ENCODE measurements at places on chromosomes 5 and 9. TPM values are rescaled to one million over a fixed set of nuclear protein-coding genes. Genes with fewer than 3 reads are reported as not detected.
A peak's percentile ranks its signal among the peaks of the same experiment; 100 is the strongest.

CDKN2B-AS1 gene
- total RNA-seq = 2.4 TPM

ZNF483 gene
- 1.8 TPM for total RNA-seq

HMCN2 gene
- 0.24 TPM for total RNA-seq

ZNF883 gene
- not detected for total RNA-seq

GTF3C5 gene
- 65.6 TPM for total RNA-seq

PIK3R1 gene
- 27.5 TPM for total RNA-seq

WDR31 gene
- 0.62 TPM for total RNA-seq

COMMD10 gene
- 27.0 TPM for total RNA-seq

DENND1A gene
- 15.7 TPM for total RNA-seq

EIF4E1B gene
- not detected for total RNA-seq

GRCh38 chr9:114905170-114905940 lies 25.0 kb downstream of the TNFSF8 start:
- peaks cover 23% of the 10 kb centered on the region for H3K4me1 ChIP-seq
- H3K27ac ChIP-seq = no peak overlapping the region

- H3K4me1 ChIP-seq = peaks cover 28% of the 10 kb centered on the region
- no peaks in the 10 kb centered on the region for H3K27me3 ChIP-seq
- H3K4me3 ChIP-seq = no peak overlapping the region
- peak; percentile 50 for DNase-seq
- H3K36me3 ChIP-seq = no peaks in the 10 kb centered on the region
- H3K27ac ChIP-seq = no peak overlapping the region
Observed at GRCh38 chr5:84032324-84032723, 311.7 kb upstream of the HAPLN1 start.

GRCh38 chr5:136020383-136021015 lies 8.3 kb upstream of the TGFBI start:
- peak; percentile 25 for DNase-seq
- no peak overlapping the region for H3K27ac ChIP-seq
- H3K36me3 ChIP-seq = no peaks in the 10 kb centered on the region
- H3K4me1 ChIP-seq = peaks cover 19% of the 10 kb centered on the region
- H3K4me3 ChIP-seq = no peak overlapping the region

GRCh38 chr5:80960531-80961375 lies 590 bp downstream of the RASGRF2 start:
- peak; percentile 25 for DNase-seq
- H3K27ac ChIP-seq = no peak overlapping the region
- peaks cover 35% of the 10 kb centered on the region for H3K4me1 ChIP-seq
- H3K4me3 ChIP-seq = peak overlapping the region; percentile 49
- H3K36me3 ChIP-seq = no peaks in the 10 kb centered on the region
- peaks cover 17% of the 10 kb centered on the region for H3K27me3 ChIP-seq

- no peaks in the 10 kb centered on the region for H3K36me3 ChIP-seq
- no peak overlapping the region for H3K27ac ChIP-seq
- H3K4me3 ChIP-seq = no peak overlapping the region
- no peaks in the 10 kb centered on the region for H3K4me1 ChIP-seq
- no peak for DNase-seq
- H3K27me3 ChIP-seq = peaks cover 20% of the 10 kb centered on the region
Observed at GRCh38 chr9:89579741-89580385, 24.9 kb upstream of the GADD45G start.

GRCh38 chr5:173235499-173236394 lies 741 bp upstream of the NKX2-5 start:
- no peak overlapping the region for H3K27ac ChIP-seq
- no peak overlapping the region for H3K4me3 ChIP-seq
- H3K27me3 ChIP-seq = peaks cover 89% of the 10 kb centered on the region
- no peaks in the 10 kb centered on the region for H3K36me3 ChIP-seq

DNA sequence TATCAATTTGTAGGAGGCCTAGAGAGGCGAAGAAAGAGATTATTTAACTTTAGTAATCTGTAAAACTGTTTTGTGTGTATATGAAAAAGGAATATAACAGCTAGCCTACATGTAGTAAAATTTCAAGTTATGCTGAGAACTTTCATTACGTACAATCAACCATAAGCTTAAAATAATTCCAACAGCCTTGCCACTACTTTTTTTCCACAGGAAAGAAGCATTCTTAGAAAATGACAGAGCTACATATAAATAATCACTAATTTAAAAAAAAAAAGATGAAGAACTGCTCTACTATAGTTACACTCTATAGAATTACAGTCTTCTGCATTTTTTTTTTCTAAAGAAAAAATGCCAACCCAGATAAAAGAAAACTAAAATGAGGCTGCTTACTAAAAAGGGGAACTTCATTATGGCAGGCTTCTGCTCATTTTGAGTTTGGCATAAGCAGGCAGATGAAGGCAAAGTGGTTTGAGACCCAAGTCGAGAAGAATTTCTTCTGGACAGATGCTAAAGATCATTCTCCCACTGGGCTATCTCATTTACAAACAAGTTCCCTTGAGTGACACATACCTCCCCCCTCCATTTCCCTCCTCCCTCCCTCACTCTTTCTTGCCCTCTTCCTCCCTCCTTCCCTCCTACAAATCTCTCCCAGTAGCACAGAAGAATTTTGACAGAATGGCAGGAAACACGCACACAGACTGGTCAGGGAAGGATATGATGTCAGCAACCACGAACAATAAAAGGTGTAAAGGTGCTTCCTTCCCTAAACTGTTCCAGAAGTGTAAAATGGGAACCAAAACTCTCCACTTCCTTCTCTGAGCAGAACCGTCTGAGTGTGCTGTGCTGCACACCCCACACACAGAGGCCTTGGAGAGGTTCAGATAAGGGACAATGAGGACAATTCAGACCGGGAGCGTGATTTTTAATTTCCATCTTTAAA lies 56.1 kb downstream of the MEF2C start:
- DNase-seq = peak; percentile 99
- peaks cover 64% of the 10 kb centered on the region for H3K4me1 ChIP-seq
- H3K36me3 ChIP-seq = no peaks in the 10 kb centered on the region
- no peaks in the 10 kb centered on the region for H3K27me3 ChIP-seq

GRCh38 chr9:112341730-112342129 lies 8.3 kb upstream of the PTBP3 start:
- H3K4me3 ChIP-seq = no peak overlapping the region
- H3K27ac ChIP-seq = peak overlapping the region; percentile 6
- no peak for DNase-seq
- peaks cover 9% of the 10 kb centered on the region for H3K4me1 ChIP-seq
- H3K27me3 ChIP-seq = no peaks in the 10 kb centered on the region

GRCh38 chr9:125466411-125466810 lies 204.8 kb downstream of the GAPVD1 start:
- no peak for DNase-seq
- H3K27me3 ChIP-seq = no peaks in the 10 kb centered on the region
- no peaks in the 10 kb centered on the region for H3K36me3 ChIP-seq
- no peak overlapping the region for H3K27ac ChIP-seq

- no peak overlapping the region for H3K4me3 ChIP-seq
- no peaks in the 10 kb centered on the region for H3K27me3 ChIP-seq
- no peak overlapping the region for H3K27ac ChIP-seq
- H3K36me3 ChIP-seq = no peaks in the 10 kb centered on the region
- H3K4me1 ChIP-seq = no peaks in the 10 kb centered on the region
Observed at GRCh38 chr9:136292591-136293448, 11.1 kb downstream of the CCDC187 start.

- H3K36me3 ChIP-seq = no peaks in the 10 kb centered on the region
- peaks cover 17% of the 10 kb centered on the region for H3K4me1 ChIP-seq
- no peaks in the 10 kb centered on the region for H3K27me3 ChIP-seq
- no peak overlapping the region for H3K27ac ChIP-seq
Observed at GRCh38 chr5:132105688-132106087, 32.1 kb downstream of the CSF2 start.

- H3K36me3 ChIP-seq = no peaks in the 10 kb centered on the region
- no peak overlapping the region for H3K4me3 ChIP-seq
- no peak overlapping the region for H3K27ac ChIP-seq
- H3K27me3 ChIP-seq = no peaks in the 10 kb centered on the region
- H3K4me1 ChIP-seq = no peaks in the 10 kb centered on the region
Observed at GRCh38 chr5:168168978-168169698, 122.3 kb upstream of the WWC1 start.

DNA sequence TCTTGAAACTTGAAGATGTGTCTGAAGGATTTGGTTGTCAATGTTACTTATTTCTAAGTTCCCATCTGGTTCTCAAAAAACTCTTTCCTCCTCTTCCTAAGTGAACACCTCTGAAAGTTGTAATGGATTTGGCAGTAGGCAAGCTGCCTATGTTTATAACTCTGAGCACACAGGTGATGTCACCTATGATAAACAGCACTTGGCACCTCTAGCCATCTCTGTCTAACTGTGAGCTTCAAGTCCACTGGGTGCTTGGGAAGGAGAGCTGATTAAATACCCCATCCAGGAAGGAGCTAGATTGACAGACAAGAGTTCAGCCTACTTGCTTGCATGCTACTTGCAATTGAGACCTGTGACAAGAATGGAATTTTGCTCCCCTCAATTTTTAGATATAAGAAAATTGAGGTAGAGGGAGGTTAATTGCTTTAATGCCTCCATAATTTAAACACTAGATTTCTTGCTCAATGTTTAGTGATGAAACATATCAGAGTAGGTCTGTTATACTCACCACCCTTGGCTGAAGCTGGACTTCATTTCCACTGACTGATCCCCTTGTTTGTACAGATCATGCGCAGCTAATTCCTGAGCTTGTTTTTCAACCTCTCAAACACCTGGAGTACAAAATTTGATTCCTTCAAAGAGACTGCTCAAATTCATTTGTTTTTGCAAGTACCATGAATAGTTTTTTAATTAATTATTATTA lies 49.9 kb downstream of the PDE4D start:
- peaks cover 6% of the 10 kb centered on the region for H3K4me1 ChIP-seq
- no peak overlapping the region for H3K27ac ChIP-seq
- DNase-seq = no peak
- no peak overlapping the region for H3K4me3 ChIP-seq
- H3K27me3 ChIP-seq = peaks cover 6% of the 10 kb centered on the region

GRCh38 chr5:76641514-76642120 lies 18.4 kb upstream of the F2RL2 start:
- no peaks in the 10 kb centered on the region for H3K36me3 ChIP-seq
- no peak overlapping the region for H3K4me3 ChIP-seq
- DNase-seq = peak; percentile 85

DNA sequence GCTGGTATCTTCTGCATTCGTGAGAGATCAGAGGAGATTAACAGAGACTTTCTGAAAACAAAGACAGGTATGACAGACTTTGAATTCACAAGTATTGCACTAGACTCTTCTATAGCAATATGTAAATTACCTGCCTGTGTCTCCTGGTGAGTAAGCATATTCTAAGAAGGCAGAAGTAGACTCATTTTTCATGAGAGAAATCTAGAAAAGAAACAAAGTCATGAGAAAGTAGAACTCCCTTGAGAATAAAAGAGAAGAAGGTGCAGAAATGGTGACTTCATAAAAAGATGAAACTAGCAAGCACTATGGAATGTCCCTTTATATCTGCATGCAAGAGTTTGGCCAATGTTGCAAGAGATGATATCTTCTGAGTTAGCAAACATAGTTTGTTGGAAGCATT lies 419.8 kb downstream of the DMRT2 start:
- no peaks in the 10 kb centered on the region for H3K36me3 ChIP-seq
- no peak overlapping the region for H3K4me3 ChIP-seq
- no peak for DNase-seq

GRCh38 chr9:5587024-5587423 lies 41.9 kb upstream of the RIC1 start:
- no peak overlapping the region for H3K4me3 ChIP-seq
- H3K27me3 ChIP-seq = no peaks in the 10 kb centered on the region
- no peaks in the 10 kb centered on the region for H3K36me3 ChIP-seq

DNA sequence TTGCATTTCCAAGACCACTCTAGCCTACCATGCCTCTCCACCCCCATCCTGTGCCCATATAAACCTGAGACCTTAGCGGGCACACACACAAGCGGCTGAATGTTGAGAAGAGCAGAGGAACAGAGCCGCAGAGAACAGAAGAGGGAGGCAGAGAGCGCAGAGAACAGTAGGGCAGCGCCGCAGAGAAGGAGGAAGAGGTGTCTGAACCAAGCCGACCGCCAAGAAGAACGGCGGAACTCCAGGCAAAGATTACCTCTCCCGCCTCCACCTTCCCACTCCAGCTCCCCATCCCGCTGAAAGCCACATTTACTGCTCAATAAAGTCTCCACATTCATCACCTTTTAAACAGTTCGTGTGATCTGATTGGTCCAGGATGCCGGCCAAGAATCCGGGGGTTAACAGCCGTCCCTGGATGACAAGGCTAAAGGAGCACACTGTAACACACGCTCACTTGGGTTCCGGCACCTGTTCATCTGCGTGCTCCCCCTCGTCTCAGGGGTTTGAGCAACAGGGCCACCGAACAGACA lies 33.2 kb downstream of the GRIN3A start:
- H3K36me3 ChIP-seq = no peaks in the 10 kb centered on the region
- no peaks in the 10 kb centered on the region for H3K27me3 ChIP-seq
- no peak overlapping the region for H3K27ac ChIP-seq
- no peak for DNase-seq

GRCh38 chr5:86625148-86625547 lies 7.4 kb downstream of the COX7C start:
- H3K36me3 ChIP-seq = peaks cover 2% of the 10 kb centered on the region
- no peaks in the 10 kb centered on the region for H3K27me3 ChIP-seq
- H3K27ac ChIP-seq = no peak overlapping the region

DNA sequence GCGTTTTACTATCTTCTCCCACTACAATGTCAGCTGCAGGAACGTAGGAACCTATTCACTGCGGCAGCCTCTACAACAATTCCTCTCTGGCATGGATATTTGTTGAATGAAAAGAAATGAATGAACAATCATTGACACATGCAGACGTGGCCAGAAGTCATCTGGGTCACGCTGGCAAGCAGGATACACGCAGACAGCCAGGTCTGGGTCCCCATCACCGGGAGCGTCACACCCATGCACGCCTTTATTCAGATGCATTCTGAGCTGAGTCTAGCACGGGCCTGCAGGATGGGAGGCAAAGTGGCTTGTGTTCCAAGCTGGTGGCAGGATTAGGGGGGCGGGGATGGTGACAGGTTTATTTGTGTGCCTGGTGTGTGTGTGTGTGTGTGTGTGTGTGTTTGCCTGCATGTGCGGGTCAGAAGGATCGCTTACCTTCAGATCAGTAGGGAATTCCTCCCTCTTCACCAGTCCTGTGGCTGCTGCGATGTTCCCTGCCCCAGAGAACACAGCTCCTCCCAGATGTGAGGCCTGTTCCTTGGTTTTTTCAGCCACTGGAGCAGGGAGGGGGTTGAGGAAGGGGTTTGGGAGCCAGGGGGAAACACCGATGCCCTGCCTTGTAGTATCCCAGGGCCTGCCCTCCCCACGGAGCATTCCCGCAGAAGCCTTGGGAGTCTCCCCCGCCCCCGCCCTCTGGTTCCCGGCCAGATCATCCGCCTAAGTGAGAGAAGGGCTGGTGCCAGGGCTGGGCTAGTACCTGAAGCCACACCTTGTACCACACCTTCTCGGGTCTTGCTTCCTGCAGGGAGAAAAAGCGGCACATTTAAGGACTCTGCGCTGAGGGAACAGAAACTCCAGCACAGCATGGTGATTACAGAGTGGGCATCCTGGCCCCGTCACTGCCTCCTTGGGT lies 4.1 kb downstream of the SNCB start:
- H3K27me3 ChIP-seq = peaks cover 53% of the 10 kb centered on the region
- no peaks in the 10 kb centered on the region for H3K4me1 ChIP-seq
- no peak overlapping the region for H3K27ac ChIP-seq
- no peak overlapping the region for H3K4me3 ChIP-seq
- DNase-seq = no peak
- H3K36me3 ChIP-seq = no peaks in the 10 kb centered on the region

Measured in endothelial cell of umbilical vein (primary cell).